ENCODE measurements at places on chromosomes 13 and 19. TPM values are rescaled to one million over a fixed set of nuclear protein-coding genes. Genes with fewer than 3 reads are reported as not detected.

GRCh38 chr13:36685927-36686326 is 12.1 kb downstream of the SERTM1 start:
- no peak for DNase-seq

DNA sequence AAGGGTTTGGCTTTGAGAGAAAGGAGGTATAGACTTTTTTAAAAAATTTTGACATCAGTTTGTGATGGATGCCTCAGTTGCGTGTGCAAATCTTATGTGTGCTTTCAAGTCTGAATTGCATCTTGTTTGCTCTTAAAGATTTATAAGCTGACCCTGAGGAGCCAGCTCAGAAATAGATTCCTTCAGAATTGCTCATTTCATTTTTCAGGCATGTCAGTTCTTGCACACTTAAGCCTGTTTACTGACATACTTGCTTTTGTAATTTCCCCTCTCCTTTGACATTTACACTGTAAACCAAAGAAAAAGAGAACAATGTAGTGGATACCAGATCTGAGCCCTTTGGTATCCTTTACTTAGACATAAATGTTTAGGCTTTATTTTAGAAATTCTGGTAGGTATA is 87.6 kb downstream of the RNF17 start:
- DNase-seq: no peak

DNA sequence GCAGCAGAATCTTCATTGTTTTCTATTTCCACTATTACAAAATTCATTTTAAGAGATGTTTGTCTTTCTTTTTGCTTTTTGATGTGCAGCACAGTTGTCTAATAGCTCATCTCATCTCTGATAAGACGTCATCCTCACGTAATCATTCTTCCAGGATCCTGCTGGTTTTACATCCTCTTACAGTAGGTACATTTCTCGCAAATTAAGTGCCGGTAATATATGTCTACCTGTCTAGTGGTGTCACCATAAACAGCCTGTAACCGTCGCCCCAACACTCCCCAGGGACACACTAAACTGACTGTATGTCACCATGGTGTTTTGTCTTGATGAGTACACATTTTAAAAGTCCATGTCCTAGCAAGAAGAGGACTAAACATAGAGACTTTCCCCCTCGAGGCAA is 94.5 kb upstream of the VSTM2B start:
- DNase-seq: no peak

DNA sequence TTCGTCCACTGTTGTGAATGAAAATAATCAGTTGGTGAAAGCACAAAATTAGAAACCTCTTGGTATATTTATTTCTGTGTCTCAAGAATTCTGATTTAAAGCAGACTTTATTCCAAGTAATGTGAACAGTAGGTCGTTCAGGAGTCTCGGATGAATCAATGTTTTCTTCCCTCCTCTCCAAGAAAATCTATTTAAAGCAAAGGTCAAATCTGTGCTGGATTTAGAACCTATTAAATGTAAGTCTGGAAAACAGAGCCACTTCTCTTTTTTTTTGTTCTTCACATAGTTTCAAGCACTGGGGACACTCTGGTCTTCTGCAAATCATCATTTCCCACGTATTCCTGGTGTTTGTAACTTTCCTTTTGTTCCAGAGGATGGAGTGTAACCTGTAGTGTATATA is 312.7 kb downstream of the ATP8A2 start:
- no peak for DNase-seq

DNA sequence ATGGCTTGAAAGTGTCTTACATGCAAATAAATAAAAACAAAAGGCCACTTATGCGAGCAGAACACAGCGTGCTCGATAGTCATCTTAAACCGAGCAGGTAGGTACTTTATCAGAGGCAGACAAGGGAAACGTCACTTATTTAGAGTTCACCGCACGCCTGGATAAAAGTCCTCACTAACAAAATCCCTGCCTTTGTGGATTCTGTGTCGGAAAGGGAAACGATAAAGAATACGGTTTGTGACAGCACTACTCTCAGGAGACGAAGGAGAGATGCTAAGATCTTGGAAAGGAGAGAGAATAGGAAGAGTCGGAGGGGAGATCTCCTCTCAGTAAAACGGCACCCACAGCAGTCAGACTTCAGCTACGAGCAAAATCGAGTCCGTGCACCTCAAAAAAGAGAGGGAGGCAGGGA is 581 bp downstream of the RCBTB1 start:
- no peak for DNase-seq

Gene PRODH2
- total RNA-seq: not detected

Gene PSG1
- not detected for total RNA-seq
